Regular cardiac myocyte (primary cell): ENCODE measurements at places on chromosomes 5 and 9. TPM values are rescaled to one million over a fixed set of nuclear protein-coding genes. Genes with fewer than 3 reads are reported as not detected.

CCL27 gene
- not detected in 2 replicates for total RNA-seq

SH3PXD2B gene
- 11.9 and 12.4 TPM in 2 replicates for total RNA-seq

COQ4 gene
- total RNA-seq = 18.6 and 24.0 TPM in 2 replicates

CTNND2 gene
- not detected in 2 replicates for total RNA-seq

CAPSL gene
- not detected in 2 replicates for total RNA-seq

ORM2 gene
- total RNA-seq = not detected in 2 replicates

CHSY3 gene
- total RNA-seq = 12.5 and 25.1 TPM in 2 replicates

TMEM252 gene
- total RNA-seq = not detected in 2 replicates

F12 gene
- total RNA-seq = 0.58 TPM in 1 of 2 replicates, not detected in the other

TNC gene
- 35.2 and 51.6 TPM in 2 replicates for total RNA-seq

SPINK7 gene
- not detected in 2 replicates for total RNA-seq

RAD1 gene
- 20.9 and 37.6 TPM in 2 replicates for total RNA-seq

IFNA5 gene
- total RNA-seq = not detected in 2 replicates

PCDHGB1 gene
- total RNA-seq = 0.38 and 3.1 TPM in 2 replicates

RPS23 gene
- 3,182 and 3,517 TPM in 2 replicates for total RNA-seq

YTHDC2 gene
- total RNA-seq = 18.9 and 19.4 TPM in 2 replicates

PFN3 gene
- not detected in 2 replicates for total RNA-seq

EGFLAM gene
- 12.4 and 26.1 TPM in 2 replicates for total RNA-seq

PLEKHG4B gene
- total RNA-seq = 0.28 and 0.38 TPM in 2 replicates

SLC6A7 gene
- total RNA-seq = under 0.01 TPM in 2 replicates

CYLC2 gene
- not detected in 2 replicates for total RNA-seq

MARCHF3 gene
- 32.8 and 49.6 TPM in 2 replicates for total RNA-seq

FAM170A gene
- not detected in 2 replicates for total RNA-seq

TRAF1 gene
- 0.96 and 2.3 TPM in 2 replicates for total RNA-seq

SHC3 gene
- 17.8 and 22.3 TPM in 2 replicates for total RNA-seq

CAMK4 gene
- 5.1 and 5.8 TPM in 2 replicates for total RNA-seq

DPYSL3 gene
- total RNA-seq = 88.8 and 112 TPM in 2 replicates

FSD1L gene
- 3.4 and 3.6 TPM in 2 replicates for total RNA-seq

ZNF366 gene
- total RNA-seq = under 0.01 TPM in 2 replicates

HAPLN1 gene
- 11.1 and 38.9 TPM in 2 replicates for total RNA-seq

TAF1L gene
- not detected in 2 replicates for total RNA-seq

PCDHB15 gene
- total RNA-seq = 0.38 and 1.4 TPM in 2 replicates

MYO10 gene
- 57.8 and 104 TPM in 2 replicates for total RNA-seq

SLIT3 gene
- 3.1 and 16.9 TPM in 2 replicates for total RNA-seq

OR2S2 gene
- 0.19 TPM in 1 of 2 replicates, not detected in the other for total RNA-seq

NTRK2 gene
- total RNA-seq = 2.3 and 2.8 TPM in 2 replicates

POU5F2 gene
- 0.38 and 0.85 TPM in 2 replicates for total RNA-seq

C9 gene
- 0.28 and 0.38 TPM in 2 replicates for total RNA-seq

FOXD4L5 gene
- total RNA-seq = under 0.01 and 0.19 TPM in 2 replicates

UNC13B gene
- total RNA-seq = 29.6 and 30.3 TPM in 2 replicates

OSTF1 gene
- 49.6 and 119 TPM in 2 replicates for total RNA-seq

TMC1 gene
- total RNA-seq = under 0.01 TPM in 1 of 2 replicates, not detected in the other

C9orf43 gene
- 0.28 and 0.58 TPM in 2 replicates for total RNA-seq

MVB12B gene
- total RNA-seq = 0.58 and 1.4 TPM in 2 replicates

C9orf153 gene
- total RNA-seq = 0.19 and 0.56 TPM in 2 replicates

SCGB3A2 gene
- 0.85 TPM in 1 of 2 replicates, not detected in the other for total RNA-seq

WDR38 gene
- total RNA-seq = not detected in 2 replicates

ADGRD2 gene
- total RNA-seq = not detected in 2 replicates

ARID3C gene
- total RNA-seq = under 0.01 and 0.28 TPM in 2 replicates

SOX30 gene
- total RNA-seq = under 0.01 TPM in 1 of 2 replicates, not detected in the other

MRPL41 gene
- 42.0 and 66.7 TPM in 2 replicates for total RNA-seq

GAS1 gene
- total RNA-seq = 3.8 and 29.3 TPM in 2 replicates

FST gene
- total RNA-seq = 205 and 256 TPM in 2 replicates

CLIC3 gene
- 0.56 and 1.7 TPM in 2 replicates for total RNA-seq

LCN1 gene
- under 0.01 TPM in 1 of 2 replicates, not detected in the other for total RNA-seq

FKTN gene
- 23.2 and 23.7 TPM in 2 replicates for total RNA-seq

TMEM171 gene
- 5.6 and 9.0 TPM in 2 replicates for total RNA-seq
